ENCODE measurements at places on chromosomes 6 and 20.
A peak's percentile ranks its signal among the peaks of the same experiment; 100 is the strongest.

GRCh38 chr6:152636609-152637295 is 410 bp downstream of the SYNE1 start:
- no peak for DNase-seq

- no peak for DNase-seq
Measured at GRCh38 chr20:44586289-44586911, 4.0 kb downstream of the PKIG start.

- peak; percentile 56 for DNase-seq
Measured at GRCh38 chr20:53040693-53041589, 68.8 kb downstream of the TSHZ2 start.

DNA sequence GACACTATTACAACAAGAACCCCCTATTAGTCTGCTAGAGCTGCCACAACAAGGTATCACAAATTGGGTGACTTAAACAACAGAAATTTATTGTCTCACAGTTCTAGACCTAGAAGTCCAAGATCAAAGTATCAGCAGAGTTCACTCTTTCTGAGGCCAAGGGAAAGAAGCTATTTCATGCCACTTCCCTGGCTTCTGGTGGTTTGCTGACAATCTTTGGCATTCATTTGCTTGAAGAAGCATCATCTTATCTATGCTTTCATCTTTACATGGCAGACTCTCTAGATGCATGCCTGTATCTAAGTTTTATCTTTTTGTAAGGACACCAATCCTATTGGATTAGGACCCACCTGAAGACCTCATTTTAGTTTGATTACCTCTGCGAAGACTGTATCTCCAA is 296.8 kb upstream of the MARCKS start:
- DNase-seq = no peak

DNA sequence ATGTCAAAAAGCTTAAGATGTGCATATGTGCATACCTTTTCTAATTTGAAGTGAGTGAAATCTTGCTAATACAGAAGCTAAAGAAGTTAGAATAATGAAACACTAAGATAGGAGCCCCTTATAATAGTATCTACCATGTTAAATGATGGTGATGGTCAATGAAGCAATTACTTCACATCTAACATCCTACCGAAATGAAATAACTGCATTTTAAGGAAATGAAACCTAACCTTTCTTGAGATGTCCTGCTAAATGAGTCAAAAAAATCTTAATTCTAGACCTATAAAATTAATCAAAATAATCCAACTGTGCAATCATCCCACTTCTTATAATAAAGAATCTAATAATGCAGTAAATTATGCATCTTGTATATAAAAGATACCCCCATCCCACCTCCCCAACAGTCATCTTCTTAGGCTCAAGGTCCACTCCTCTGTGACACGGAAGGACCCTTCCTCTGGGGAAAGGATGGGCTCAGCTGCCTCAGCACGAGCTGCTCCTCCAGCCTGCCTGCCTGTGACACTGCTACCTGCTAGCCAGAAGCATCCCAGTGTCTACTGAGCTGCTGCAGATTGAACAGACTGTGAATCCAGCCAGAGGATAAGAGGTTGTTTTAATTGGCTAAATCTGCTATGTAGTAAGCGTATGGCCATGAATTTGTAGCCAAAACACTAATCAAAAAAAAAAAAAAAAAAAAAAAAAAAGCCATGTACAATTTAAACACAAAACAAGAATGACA is 129.6 kb upstream of the BEND3 start:
- DNase-seq = no peak

DNA sequence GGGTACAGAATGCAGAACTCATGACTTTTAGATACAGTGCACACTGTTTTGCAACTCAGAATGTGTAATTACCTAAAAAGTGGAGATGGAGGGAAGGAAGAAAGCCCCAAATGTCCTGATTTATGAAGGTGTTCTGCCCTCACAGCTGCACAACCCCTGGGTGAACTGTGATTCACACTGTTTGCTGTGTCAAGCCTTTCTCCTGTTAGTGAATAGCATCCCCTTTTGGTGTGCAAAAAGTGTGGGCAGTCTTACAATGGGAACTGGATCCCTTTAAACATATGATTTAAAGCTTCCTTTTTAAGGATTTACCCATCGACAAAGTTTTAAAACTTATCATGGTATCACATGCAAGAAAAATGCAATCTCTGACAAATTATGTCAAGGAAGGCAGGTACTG is 633.4 kb upstream of the EPHA7 start:
- no peak for DNase-seq

DNA sequence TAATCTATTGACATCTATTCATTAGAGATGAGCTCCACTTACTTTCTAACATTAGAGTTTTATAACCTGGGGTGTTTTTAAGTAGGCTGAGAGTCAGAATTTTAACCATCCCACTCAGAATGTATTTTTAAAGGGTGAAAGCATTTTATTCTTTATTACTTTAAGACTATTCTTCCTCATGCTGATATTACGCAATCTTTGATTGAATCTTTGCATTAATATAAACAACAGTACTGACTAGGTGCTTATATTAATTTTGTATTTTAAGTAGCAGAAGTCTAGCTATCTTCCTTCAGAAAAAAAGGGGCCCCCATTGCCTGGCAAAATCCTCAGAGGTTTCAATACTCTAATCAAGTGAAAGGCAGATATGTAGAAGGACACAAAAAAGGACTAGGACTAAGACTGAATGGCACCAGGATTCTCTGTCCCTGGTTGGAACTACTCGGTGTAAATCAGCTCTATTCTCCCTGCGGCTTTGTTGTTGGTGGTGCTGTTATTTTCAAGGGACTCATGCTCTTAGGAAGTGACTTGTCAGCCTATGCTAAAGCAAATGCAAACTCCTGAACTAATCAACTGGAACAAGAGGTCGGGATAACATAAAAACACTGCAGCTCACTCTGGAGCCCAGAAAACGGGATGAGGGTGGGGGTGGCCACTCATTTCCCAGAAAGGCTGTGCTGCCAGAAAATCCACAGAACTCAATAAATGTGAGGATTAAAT is 1324.4 kb downstream of the GRIK2 start:
- DNase-seq = no peak

- no peak for DNase-seq
Measured at GRCh38 chr6:43205849-43206248, 23.4 kb downstream of the DNPH1 start.

- peak; percentile 42 for DNase-seq
Measured at GRCh38 chr6:125995972-125996580, 9.7 kb downstream of the TRMT11 start.

GRCh38 chr20:9507544-9508239 is 6.7 kb upstream of the LAMP5 start:
- no peak for DNase-seq

DNA sequence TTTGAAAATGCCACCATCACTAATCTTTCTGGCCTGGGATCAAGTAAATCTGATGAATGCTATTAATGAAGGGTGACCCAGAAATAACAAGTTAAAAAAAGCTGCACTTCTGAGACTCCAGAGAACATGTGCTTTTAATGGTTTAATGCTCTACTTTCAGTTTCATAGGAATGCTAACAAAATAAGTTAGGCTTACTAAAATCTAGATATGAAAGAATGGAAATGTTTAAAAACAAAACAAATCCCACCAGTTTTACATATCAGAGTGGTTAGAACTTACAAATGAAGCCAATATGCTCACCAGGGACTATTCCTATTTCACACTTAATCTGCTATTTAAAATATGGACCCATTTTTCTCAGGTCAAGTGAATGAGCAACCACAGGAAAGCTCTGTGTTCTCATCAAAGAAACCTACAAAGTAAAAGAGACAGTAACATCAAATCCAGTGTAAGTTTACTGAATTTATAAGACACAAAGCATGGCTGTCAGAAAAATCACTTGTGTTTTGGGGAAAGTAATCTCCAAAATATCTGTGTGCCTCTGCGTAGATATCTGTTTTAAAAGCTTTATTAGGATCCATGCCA is 40.3 kb downstream of the FYN start:
- no peak for DNase-seq

GRCh38 chr6:144844596-144844995 is 559.5 kb downstream of the UTRN start:
- no peak for DNase-seq

DNA sequence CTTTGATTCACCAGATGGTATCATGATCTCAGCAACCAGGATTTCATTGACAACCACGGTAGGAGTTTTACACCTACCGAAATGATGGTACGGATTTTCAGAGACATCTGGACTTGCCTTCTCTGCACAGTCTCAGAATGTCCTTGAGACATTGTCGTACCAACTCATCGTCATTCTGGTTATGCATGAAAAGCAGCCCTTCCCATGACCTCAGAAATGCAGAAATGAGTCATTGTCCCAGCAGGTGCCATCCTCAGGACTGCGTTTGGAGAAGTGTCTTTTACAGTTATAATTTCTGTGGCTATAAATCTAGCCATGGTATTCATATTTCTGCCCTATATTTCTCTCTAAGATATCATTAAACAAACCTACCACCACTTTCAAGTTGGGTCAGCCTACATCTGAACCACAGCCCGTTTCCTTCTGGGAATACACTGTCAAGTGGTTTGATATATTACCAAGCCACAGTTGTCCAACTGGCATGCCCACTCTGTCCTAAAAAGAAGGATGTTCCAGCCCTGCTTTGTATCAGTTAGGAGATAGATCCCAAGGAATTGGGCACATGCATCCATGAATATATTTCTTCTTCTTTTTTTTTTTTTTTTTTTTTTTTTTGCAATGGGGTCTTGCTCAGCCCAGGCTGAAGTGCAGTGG is 7.5 kb upstream of the BFSP1 start:
- DNase-seq = no peak

Measured in fibroblast of the conjunctiva (primary cell).